ENCODE measurements at places on chromosomes 2 and 18. TPM values are rescaled to one million over a fixed set of nuclear protein-coding genes. Genes with fewer than 3 reads are reported as not detected.

Gene SERPINB12
- not detected for total RNA-seq

Gene FOXD4L1
- under 0.01 TPM for total RNA-seq

Gene PLCL1
- 0.60 TPM for total RNA-seq

Gene RGPD5
- total RNA-seq: 18.8 TPM

Gene NEU4
- 0.17 TPM for total RNA-seq

Gene CKAP2L
- total RNA-seq: 1.3 TPM

Gene AGXT
- total RNA-seq: not detected

Gene LIMS2
- total RNA-seq: 0.77 TPM

Gene C1QL2
- not detected for total RNA-seq

Gene EPB41L3
- 91.1 TPM for total RNA-seq

Gene CYS1
- total RNA-seq: 5.0 TPM

Gene LBX2
- 3.8 TPM for total RNA-seq

Gene PPM1B
- total RNA-seq: 32.5 TPM

Gene POMC
- total RNA-seq: not detected

Gene FAM110C
- total RNA-seq: not detected

Gene POTEI
- total RNA-seq: not detected

Measured in bronchial smooth muscle cell (primary cell).